ENCODE measurements at places on chromosomes 1 and 21. TPM values are rescaled to one million over a fixed set of nuclear protein-coding genes. Genes with fewer than 3 reads are reported as not detected.

DNA sequence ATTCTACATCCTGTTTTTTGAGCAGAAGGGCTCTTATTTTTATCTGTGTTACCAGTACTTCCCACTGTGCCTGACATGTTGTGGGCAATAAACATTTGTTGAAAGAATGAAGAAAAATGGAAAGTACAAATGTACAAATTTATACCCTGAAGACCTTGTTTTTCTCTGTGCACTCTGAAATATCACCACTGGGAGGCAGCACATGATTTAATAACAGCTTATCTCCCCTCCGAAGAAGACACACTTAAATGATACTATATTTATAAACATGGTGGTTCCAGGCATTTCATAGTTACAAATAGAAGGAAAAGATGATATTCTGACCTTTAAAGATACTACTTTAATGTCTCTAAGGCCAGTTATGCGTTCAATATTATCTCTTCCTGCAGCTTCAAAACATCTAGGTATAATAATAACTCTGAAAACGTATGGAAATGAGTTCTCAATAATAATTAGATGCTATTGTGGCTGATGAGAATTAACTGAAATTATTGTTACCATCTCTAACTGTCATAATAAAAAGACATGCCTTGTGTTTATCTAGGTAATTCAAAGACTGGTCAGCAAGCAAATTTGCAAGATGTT lies 12.8 kb downstream of the DYNLT5 start:
- no peak overlapping the region for H3K27ac ChIP-seq
- no peak overlapping the region for H3K4me3 ChIP-seq
- peaks cover 13% of the 10 kb centered on the region for H3K4me1 ChIP-seq
- no peaks in the 10 kb centered on the region for H3K36me3 ChIP-seq

DNA sequence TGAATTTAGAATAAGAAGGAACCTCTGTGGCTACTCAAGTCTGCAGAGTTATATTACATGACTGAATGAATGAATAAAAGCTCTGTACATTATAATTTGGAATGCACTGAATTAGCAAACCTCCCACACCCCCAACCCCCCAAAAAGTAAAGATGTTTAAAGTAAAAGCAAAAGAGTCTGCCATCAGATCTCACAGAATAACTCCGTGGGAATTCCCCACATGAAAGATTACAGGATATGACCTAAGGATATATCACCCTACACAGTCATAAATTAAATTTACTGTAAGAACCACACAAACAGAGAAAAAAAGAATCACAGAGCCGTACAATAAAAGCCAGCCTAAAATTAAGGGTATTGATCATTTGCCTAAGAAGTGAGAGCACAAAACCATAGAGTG lies 587.3 kb downstream of the PTPRC start:
- DNase-seq: peak; percentile 33
- H3K4me1 ChIP-seq: peaks cover 15% of the 10 kb centered on the region
- H3K27ac ChIP-seq: no peak overlapping the region

TMEM51 gene
- 0.61 TPM for total RNA-seq

GRCh38 chr1:192808163-192808517 lies 699 bp upstream of the RGS2 start:
- H3K4me3 ChIP-seq: peak overlapping the region; percentile 33
- H3K27me3 ChIP-seq: no peaks in the 10 kb centered on the region
- H3K36me3 ChIP-seq: peaks cover 5% of the 10 kb centered on the region
- no peak for DNase-seq
- H3K4me1 ChIP-seq: peaks cover 36% of the 10 kb centered on the region
- peak overlapping the region; percentile 66 for H3K27ac ChIP-seq

ACBD6 gene
- total RNA-seq: 64.2 TPM

Measured in CD4-positive, alpha-beta memory T cell (primary cell).